ENCODE measurements at places on chromosomes 3 and 15.

- DNase-seq: peak; percentile 84
These were observed 9.4 kb upstream of the KIF7 start for GRCh38 chr15:89664441-89665350.

DNA sequence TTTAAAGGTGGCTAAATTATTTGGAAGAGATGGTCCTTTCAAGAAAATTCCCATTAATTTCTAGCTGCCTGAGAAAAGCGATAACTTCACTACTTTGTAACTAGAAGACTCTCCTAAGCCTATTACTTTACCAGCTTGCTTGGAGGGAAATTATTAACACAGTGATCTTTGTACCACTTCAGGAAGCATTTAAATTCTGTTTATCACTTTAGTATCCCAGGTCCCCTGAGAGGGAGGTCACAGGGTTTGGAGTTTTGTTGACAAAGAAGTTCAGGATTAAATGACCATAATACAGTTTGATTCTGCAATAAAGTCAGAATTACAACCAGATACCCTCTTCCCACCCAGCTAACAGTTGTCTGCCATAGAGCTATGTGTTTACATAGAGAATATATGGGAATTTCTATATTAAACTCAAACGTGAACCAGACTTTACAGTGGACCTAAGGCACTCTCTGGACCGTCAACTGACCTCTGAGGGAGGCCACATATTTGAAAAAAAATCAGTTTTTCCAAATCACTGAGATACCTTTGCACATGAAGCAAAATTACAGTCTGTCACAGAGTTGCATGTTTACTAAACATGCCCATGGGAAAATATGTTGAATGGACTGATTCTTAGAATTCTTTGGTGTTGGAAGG lies 3.0 kb downstream of the SLC27A2 start:
- no peak for DNase-seq

- DNase-seq: no peak
These were observed 646 bp downstream of the IQCB1 start for GRCh38 chr3:121834157-121834670.

DNA sequence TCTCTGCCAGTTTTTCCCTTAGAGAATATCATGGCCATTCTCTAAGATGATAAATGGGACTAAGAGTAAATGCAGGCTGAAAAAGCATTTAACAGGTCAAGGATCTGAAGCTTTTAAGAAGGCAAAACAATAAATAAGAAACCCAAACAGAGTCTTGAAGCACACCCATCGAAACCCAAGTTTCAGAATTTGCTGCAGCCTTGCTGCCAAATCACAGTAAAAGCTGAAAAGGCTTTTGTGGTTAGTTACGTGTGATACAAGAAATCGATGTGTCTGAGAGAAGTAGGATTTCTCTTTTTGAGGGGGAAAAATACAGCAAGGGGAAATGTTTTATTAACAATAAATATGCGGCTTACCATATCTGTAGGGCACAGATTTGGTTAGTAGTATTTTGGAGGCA lies 92.0 kb downstream of the IGF1R start:
- DNase-seq: no peak

GRCh38 chr15:62818691-62819090 lies 223.9 kb upstream of the TPM1 start:
- DNase-seq: no peak

DNA sequence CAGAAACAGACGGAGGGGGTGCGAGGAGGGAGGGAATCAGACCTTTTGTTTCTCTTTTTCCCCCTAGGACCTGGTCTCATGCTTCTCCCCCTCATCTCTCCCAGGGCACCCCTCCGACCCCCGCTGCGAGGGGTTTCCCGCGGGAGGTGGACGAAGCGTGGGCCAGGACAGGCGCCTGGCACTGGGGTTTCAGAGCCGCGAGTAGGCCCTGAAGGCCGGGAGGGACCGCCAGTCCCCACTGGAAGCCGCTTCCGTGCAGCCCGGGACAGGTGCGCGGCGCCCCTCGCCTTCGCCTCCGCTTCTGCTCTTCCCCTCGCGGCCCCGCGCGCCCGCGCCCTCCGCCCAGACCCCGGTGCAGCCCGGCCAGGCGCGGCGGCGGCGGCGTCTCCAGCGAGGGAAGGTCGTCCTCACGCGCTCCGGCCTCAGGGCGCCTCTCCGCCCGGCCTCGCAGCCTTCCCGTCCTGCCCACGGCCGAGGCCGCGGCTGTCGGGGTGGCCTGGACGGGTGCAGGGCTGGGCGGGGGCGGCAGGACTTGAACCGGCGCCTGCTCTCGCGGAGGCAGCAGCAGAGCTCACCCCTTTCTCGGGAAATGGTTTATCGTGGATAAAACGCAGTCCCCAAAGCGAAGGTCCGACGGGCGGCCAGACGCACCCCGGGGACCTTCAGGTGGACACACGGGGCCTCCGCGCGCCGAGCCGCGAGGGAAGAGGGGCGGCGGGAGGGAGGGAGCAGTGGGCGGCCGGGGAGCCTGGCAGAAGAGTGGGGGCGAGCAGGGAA lies 31.5 kb upstream of the ADAMTS17 start:
- peak; percentile 83 for DNase-seq

DNA sequence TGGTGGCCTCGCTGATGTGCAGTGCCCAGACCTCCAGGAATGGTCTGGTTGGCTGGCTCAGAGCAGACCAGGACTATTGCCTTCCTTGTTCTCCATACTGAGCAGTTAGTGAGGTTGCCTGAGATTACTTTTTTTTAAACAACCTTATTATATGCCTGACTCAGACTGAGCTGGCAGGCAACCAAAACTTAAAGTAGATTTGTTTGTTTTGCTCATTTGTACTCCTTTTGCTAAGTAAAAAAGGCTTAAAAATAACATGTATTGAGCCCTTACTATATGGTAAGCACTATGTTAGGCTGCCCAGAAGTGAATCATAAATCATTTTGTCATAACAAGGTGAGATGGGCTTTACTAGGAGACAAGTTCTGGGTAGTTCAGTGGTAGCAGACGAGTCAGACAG lies 92.4 kb downstream of the GHSR start:
- DNase-seq: peak; percentile 79

DNA sequence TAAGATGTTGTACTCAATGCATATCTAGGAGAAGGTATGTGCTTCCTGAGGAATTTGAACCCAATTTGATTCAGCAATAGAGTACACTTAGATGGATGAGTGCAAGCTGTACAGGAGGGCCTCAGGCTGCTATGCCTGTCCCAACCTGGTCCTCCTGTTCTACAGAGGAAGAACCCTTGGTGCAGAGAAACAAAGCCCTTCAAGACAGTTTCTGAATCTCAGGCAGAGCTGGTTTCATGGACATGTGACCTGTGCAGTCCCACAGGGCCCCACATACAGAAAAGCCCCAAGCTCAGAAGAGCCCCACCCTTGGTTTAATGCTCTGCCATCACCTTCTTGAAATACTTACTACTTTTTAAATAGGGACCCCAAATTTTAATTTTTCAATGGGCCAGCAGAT lies 15.3 kb downstream of the FOXP1 start:
- no peak for DNase-seq

DNA sequence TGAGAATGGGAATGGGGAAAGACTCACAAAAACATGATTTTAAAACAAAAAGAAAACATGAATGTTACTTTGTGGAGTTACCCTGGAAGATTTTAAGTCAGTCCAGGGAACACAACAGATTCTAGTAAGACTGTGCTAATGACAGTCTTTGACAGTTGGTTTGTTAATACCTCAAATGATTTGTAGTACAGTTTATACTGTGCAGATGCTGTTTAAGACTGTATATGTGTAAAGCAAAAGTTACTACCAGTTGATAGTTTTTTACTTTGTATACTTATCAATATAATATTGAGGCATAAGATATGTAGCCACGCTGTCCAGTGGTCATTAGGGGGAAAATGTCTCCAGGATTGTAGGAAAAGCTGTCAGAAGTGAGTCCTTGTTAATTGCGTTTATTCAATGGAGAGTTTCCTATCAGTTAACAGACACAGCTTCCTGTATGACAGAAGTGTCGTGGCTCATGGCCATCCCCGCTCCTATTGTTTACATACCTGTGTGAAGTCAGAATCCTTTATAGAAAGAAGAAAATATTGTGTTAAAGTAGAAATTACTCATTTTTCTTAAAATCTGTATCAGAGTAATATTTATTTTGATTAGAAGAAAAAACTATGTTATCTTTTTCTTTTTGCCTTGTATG lies 36.0 kb downstream of the NKIRAS1 start:
- DNase-seq: no peak

- no peak for DNase-seq
These were observed 104.8 kb upstream of the WNT5A start for GRCh38 chr3:55591888-55592287.

DNA sequence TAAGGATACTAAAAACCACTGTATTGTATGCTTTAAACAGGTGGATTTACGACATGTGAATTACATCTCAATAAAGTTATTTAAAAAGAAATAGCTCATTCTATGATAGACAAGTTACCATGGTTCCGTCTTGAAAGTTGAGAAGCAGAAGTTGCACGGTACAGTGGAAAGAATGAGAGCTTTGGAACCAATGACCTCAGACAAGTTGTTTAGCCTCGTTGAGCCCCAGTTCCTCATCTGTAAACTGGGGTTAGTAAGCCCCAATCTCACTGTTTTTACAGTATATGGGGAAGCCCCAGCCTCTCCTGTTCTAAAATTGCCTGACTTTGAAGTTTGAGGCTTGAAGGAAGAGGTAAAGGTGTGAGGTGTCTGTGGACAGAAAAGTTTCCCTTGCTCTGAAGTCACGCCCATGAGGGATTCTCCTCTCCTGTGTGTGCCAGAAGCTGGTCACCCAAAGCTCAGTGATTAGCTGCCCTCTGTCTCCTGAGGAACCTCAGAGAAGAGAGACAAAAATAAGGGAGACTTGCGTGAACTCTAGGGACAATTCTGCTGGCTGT lies 10.0 kb downstream of the CRYGS start:
- DNase-seq: no peak

DNA sequence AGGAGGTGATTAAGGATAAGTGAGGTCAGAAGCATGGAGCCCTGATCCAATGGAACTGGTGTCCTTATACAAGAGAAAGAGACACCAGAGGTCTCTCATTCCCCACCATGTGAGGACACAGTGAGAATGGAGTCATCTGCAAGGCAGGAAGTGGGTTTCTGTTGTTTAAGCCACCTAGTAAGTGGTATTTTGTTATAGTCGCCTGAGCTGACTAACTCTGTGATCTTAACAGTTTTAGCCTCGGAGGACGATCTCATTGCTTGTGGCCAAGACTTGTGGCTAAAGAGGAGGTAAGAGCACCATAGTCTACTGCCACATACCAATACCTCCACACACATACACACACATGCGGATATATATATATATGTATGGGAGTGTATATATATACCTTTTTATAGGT lies 73.8 kb downstream of the MCTP2 start:
- no peak for DNase-seq

- DNase-seq: peak; percentile 34
These were observed at the start of gene PIGZ for GRCh38 chr3:196968233-196969133. Gene PIGZ (minus strand): TSS chr3:196968833. CDS start chr3:196952031, 16,802 bp downstream.

- no peak for DNase-seq
These were observed 6.7 kb upstream of the CMTM7 start for GRCh38 chr3:32384938-32385337.

- DNase-seq: no peak
These were observed 9.3 kb downstream of the ZPLD1 start for GRCh38 chr3:102444101-102444500.

- peak; percentile 14 for DNase-seq
These were observed 11.0 kb downstream of the POMGNT2 start for GRCh38 chr3:43094851-43095250.

DNA sequence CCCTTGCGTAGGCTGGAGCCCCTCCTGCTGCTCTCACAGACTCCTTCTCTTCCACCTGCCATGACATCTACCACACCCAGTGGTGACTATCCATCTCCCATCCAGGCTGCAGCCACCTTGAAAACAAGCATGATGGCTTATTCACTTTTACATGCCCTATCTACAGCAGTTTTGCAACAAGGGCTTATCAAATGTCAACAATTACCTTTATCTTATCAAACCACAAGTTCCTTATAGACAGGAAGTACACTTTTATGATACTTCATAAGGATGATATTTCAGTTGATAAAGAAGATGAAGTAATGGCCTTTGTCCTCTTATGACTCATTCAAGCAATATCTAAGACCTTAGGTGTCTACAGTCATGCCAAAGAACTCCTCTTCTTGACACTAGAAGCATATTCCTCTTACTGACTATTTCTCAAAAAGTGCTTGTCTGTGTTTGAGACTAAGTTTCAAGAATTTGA lies 125.3 kb upstream of the SPRED1 start:
- no peak for DNase-seq

- DNase-seq: no peak
These were observed 316.0 kb downstream of the CLSTN2 start for GRCh38 chr3:140250945-140251344.

DNA sequence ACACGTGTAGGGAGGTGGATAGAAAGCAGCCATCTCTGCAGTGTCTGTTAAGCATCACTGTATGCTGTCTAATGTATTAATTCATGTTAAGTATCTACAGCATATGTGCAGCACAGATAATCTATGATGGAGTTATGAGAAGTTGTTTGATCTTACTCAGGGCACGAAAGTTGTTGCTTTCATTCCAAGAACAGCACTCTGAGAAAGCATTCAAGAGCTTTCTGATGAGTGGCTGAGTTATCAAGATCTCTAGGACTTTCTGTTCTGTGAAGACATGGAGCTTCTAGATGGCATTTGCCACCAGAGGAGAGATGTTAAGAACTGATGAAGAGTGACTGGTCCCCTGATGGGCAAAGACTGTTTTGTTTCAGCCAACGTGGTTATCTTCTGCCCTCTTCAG lies 22.6 kb upstream of the TPRG1 start:
- no peak for DNase-seq

GRCh38 chr15:82650046-82650670 lies 3.0 kb upstream of the CPEB1 start:
- no peak for DNase-seq
